ENCODE measurements at places on chromosomes 6 and 20.
A peak's percentile ranks its signal among the peaks of the same experiment; 100 is the strongest.

DNA sequence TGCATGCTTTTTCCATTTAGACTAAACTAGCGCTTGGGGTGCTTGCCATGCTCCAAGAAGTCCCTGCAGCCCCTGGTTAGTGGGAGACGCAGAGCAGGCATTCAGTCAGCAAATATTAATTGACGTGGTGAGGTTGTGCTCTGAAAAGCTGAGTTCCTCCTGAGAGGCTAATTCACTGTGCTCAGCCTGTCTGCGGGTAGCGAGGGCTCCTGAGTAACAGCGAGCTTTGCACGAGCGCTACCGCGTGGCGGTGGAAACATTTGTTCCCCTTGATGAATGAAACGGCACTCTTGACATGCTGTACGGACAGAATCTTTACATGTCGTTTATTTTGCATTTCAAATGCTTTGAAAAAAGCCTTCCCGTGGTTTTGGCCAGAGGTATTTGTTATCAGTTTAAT lies 170.6 kb upstream of the AGPAT4 start:
- DNase-seq, result no peak

DNA sequence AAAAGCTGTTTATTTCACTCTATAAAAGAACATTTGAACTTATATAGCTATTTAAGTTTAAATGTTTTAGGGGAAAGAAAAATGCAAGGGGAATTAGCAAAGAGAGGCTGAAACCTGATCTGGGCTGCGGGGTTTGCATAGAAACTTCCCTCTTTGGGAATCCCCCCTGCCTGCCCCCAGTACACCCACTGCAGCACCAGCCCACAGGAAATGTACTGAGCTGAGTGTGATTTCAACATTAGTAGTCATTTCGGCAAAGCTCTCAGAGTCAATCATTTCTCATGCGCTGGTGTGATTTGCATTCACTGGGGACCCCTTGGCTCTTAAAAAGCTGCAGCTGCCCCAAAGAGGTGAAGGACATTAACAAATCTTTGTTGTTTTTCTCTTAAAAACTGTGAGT lies 859.4 kb downstream of the MAFB start:
- DNase-seq, result no peak

- DNase-seq, result no peak
Measured at GRCh38 chr6:106005013-106005412, 81.1 kb upstream of the PRDM1 start.

GRCh38 chr6:100229512-100229911 lies 235.2 kb downstream of the SIM1 start:
- no peak for DNase-seq

DNA sequence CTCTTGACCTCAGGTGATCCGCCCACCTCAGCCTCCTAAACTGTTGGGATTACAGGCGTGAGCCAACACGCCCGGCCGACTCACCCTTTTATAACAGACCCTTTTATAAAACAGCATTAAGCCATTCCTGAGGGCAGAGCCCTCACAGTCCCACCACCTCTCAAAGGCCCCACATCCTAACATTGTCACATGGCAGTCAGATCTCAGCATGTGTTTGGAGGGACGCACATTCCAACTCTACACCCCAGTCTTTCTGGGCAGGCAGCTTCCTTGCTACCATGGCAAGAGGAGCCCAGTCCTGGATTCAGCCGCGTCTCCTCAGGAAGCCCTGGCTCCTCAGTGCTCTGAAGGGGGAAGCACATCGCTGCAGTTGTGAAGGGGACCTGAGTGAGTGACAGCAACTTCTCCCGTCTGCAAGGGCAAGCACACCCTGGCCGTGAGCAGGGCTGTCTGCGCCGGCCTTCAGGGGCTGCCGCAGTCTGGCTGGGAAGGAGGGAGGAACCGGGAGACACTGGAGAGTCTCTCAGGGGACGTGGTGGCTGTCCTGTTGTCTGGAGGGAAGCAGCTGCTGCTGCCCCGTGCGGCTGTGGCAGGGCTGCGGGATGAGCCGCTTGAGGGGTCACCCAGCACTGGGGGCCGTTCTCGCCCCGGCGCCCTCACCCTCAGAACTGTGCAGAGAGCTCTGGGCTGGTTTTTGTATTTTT lies 15.9 kb downstream of the OSBPL2 start:
- no peak for DNase-seq

DNA sequence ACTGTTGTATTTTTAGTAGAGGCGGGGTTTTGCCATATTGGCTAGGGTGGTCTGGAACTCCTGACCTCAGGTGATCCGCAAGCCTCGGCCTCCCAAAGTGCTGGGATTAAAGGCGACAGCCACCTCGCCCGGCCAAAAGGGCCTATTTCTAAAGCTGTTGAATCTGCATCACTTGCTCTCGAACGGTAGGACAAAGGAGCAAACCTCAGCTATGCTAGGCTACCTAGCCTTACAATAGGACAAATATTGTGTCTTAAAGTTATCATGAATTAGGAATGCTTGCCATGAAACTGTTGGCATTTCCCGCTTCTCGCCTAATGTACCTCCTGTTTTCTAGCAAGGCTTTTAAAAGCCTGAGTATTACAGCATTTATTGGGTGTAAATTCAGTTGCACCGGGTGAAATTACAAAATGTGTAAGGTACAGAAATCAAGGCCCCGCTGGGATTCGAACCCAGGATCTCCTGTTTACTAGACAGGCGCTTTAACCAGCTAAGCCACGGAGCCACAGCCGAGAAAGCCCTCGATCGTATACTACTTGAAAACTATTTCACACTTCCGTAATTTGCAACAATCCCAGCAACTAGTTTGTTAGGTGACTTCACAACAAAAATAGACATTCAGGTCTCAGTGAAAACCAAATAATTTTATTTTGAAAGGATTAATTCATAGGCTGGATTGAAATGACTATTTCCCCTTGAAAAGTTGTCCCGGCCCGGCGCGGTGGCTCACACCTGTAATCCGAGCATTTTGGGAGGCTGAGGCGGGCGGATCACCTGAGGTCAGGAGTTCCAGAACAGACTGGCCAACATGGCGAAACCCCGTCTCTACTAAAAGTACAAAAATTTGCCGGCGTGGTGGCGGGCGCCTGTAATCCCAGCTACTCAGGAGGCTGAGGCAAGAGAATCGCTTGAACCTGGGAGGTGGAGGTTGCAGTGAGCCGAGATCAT lies 211.6 kb upstream of the ZNF184 start:
- DNase-seq, result no peak

DNA sequence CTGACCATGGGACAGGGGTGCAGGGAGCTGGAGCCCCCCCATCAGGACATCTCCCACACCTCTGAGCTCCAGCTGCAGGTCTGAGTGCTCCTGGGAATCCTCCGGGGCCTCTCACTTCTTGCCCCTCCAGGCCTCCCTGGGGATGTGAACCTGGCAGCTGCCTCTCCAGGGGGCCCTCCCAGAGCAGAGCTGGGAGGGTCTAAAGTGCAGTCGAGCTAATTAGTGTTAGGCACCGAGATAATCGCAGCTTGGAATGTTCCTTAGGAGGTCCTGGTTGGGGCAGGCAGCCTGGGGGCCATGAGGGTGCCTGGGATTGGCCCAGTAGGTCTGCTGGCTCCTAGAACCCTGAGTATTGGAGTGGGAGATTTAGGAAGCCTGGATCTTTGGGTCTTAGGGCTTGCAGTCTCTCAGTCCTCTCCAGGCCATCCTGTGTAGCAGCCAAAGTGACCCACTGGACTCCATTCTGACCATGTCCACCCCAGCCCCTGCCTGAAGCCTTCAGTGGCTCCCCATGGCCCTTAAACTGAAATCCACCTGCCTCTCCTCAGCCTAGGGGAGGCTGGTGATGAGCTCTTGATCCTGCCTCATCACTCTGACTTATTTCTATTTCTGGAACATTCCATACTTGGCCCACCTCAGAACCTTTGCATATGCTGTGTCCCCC lies 26.0 kb downstream of the CEBPB start:
- DNase-seq, result no peak

DNA sequence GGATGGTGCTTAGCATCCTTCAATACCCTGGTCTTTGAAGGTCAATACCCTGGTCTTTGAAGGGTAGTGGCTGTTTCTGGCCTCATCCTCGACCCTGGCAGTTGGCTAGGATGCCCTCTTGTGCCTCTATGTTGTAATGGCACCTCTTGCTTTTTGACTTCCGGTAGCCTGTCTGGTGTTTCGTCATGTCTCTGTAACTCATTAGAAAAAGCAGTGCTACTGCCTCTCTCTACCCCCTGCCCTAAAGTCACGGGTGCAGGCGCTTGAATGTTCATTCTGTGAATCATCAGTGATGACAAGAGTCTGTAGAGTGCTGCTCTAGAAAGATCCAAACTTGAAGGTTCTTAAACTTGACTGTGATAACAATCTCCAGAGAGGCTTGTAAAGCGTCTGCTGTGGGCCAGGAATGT lies 28.3 kb downstream of the RSPO4 start:
- no peak for DNase-seq

- peak; percentile 24 for DNase-seq
Measured at GRCh38 chr6:68634726-68635411, at the start of gene ADGRB3. Gene ADGRB3 (plus strand): TSS chr6:68635282. CDS start chr6:68638676, 3,394 bp downstream.

DNA sequence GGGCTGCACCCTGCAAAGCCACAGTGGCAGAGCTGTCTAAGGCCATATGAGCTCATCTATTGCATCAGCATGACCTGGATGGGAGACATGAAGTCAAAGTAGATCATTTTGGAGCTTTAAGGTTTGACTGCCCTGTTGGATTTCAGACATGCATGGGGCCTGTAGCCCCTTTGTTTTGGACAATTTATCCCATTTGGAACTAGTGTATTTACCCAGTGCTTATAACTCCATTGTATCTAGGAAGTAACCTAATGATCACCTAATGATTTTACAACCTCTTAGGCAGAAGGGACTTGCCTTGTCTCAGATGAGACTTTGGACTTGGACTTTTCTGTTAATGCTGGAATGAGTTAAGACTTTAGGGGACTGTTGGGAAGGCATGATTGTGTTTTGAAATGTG lies 575.4 kb downstream of the EPM2A start:
- no peak for DNase-seq

DNA sequence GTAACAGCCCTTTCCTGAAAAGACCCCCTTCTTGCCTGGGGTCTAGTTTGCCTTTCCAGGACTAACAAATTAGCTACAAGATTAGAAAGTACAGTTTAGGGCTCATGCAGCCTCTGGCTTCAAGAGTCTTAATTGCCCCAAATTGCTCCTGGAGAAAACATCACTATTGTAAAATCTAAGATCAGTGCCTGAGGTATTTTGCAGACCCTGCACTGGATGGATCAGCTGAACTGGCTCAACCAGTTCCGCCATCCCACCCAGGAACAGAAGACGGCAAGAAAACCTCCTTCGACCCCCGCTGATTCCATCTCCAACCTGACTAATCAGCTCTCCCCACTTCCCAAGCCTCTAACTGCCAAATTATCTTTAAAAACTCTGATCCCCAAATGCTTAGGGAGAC lies 236.5 kb upstream of the KCNG1 start:
- DNase-seq, result no peak

GRCh38 chr20:51749674-51750036 lies 18.5 kb downstream of the ATP9A start:
- DNase-seq, result no peak

GRCh38 chr20:62132421-62132820 lies 10.1 kb downstream of the LSM14B start:
- DNase-seq, result no peak

DNA sequence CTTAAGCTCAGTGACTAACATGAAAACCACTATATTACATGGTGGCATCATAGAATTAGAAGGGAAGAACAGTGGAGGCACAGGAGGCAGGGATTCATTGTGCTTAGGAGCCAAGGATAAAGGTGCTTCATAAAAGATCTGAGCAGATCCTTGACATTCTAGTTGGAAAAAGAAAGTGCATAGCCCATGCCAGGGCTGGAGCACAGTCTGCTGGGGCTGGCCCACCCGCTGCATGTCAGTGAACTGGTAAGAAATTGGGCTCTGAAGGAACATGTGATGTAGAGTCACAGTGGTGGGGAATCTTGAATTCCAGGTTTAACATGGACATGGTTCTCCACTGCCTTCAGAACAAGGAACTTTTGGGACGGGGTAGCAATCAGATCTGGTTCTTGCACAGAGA lies 20.4 kb downstream of the MYLIP start:
- DNase-seq, result no peak

DNA sequence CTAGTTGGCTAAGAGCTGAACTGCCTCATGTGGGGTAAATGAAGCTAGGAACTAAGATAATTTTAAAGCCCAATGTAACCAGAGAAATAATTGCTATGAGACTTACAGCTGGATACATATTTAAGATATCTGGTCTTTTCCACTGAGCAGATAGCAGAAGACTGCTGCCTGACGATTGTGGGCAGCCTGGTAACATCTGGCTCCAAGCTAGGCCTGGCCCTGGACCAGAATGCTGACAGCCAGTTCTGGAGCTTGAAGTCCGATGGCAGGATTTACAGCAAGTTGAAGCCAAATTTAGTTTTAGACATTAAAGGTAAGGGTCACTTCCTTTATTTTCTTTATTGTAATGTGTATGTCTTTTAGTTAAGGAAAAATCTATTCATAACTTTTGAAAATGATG lies 65.7 kb downstream of the RTN4IP1 start:
- no peak for DNase-seq

DNA sequence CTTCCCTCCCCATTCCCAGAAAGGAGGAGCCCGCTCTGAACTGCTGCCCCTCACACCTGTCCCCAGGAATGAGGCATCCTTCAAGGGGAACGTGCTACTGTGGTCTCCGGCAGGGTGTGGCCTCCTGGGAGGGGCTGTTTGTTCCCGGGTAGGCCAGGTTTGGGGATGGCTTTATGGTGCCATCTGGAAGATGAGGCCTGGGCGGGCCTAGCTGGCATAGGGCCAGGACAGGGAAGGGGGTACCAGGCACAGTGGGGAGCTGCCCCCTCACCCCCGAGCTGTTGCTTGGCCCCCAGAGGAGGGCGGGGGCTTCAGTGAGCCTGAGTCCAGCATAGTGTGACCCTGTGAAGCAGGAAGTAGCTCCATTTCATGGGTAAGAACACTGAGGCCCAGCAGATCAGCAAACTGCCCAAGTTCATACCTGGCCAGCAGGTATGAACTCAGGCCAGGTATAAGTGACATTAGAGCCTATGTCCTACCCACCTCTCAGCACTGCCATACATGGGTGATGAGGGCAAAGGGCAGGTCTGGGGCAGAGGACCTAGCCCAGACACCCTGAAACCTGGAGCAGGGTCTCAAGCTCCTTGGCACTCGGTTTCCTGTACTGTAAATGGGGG lies 17.5 kb upstream of the SPDEF start:
- no peak for DNase-seq

- no peak for DNase-seq
Measured at GRCh38 chr6:15677822-15678221, 15.0 kb upstream of the DTNBP1 start.

- DNase-seq, result no peak
Measured at GRCh38 chr6:144898052-144898689, 613.0 kb downstream of the UTRN start.

DNA sequence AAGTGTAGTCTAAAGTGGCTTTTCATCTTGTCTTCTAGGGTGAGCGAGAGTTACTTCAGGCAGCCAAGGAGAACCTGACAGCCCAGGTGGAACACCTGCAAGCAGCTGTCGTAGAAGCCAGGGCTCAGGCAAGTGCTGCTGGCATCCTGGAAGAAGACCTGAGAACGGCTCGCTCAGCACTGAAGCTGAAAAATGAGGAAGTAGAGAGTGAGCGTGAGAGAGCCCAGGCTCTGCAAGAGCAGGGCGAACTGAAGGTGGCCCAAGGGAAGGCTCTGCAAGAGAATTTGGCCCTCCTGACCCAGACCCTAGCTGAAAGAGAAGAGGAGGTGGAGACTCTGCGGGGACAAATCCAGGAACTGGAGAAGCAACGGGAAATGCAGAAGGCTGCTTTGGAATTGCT lies 27.1 kb downstream of the C20orf173 start:
- DNase-seq, result no peak

GRCh38 chr6:121726596-121726995 lies 291.1 kb downstream of the GJA1 start:
- DNase-seq, result no peak

Data from D721Med (cell line).